LoVo (cell line): ENCODE measurements at places on chromosomes 7 and 10.

GRCh38 chr10:62652114-62652513 is 152.4 kb upstream of the ADO start:
- DNase-seq = no peak

DNA sequence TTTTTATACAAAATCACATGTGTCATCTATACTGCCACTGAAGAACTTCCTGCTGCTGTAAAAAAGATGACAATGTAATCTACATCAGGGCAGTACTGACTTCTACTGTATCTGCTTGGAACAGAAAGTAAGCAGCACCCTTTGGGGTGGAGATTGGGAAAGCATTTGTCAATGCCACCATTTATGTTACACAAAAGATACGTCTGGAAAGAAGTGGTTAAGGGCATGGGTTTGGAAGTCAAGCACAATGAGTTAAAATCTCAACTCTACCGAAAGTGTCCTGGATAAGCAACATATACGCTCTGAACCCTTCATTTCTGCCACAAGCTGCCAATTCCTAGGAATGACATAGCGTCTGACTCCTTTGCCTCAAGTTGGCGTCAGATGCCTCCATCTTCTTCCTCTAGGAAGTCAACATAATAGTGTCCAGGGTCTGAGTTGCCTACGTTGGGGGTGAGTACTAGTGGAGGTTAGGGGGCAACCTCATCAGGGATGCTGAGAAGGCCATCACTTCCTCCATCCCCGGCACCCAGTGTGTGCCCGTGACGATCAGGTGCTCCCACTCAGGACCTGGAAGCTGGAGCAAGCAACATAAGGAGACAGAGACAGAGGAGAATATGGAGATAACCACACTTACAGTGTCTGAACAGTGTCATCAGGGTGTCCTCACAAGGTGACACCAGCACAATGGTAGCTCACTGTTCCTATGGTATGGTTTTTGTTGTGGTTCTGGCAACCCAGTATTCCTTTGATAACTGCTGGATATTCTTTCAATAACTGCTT is 58.3 kb downstream of the SGMS1 start:
- DNase-seq = no peak

DNA sequence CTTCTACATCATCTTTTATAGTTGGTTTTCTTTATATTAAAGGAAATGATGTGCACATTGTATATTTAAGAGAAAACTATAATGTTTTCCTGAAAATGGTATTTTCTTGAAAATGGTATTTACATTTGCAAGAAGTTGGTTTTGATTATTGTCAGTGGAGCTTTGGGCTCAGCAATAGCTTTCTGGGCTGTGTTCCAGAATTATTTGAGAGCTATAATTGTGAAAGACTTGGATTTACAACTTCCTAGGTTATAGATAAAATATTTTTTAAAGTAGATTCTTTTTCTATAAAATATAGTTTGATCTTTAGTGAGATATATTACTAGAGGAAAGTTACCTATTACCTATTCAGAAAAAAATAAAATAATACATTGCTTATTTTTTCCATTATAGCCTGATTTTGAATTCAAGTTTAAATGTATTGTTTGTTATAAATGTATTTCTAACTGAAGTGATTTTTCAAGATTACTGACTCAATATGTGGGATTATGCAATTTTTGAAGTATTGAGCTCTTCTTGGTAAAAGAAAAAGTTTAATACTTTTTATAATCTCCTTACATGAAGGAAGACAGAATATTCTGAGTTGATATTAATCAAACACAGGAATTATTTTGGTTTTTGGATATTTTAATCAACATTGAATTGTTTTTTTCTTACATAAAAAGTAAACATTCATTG is 20.2 kb downstream of the GNAI1 start:
- no peak for DNase-seq

- no peak for DNase-seq
These were observed 249.8 kb upstream of the LYZL1 start for GRCh38 chr10:29039091-29039490.

DNA sequence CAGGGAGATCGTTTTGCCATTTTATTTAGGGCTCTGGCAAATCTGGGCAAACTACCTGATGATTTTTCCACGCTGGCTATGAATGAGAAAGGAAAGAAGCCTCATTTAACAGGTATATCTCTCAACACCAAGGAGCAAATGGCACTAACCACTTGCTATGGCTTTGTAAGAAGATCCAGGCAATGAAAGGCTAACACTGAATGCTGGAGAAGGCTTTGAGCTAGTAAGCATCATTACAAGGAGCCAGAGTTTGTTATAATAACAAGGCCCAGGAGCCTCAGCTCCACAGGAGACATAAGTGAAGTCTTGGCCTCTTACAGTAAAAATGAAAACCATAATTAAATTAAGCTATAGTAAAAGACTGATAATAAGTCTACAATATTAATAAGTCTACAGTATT is 123.1 kb downstream of the CNOT4 start:
- no peak for DNase-seq

DNA sequence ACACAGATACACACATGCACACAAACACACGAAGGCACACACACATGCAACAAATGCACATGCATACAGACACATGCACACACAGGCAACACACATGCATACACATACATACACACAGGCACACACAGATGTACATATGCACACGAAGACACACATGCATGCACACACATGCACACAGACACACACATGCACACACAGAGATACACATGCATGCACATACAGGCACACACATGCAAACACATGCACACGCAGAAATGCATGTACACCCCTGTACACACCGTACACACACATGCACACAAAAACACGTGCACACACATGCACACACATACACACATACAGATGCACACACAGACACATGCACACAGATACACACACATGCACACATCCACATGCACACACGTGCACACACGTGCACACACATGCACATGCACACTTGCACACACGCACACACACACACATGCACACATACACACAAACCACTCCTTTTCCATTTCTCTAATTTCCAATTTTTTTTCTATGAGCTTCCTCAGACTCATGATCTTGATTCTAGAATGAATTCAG is 63.3 kb upstream of the CCZ1B start:
- no peak for DNase-seq

GRCh38 chr10:76041551-76041950 is 610.1 kb downstream of the LRMDA start:
- no peak for DNase-seq

GRCh38 chr10:1396297-1396635 is 340.1 kb downstream of the WDR37 start:
- DNase-seq = no peak

DNA sequence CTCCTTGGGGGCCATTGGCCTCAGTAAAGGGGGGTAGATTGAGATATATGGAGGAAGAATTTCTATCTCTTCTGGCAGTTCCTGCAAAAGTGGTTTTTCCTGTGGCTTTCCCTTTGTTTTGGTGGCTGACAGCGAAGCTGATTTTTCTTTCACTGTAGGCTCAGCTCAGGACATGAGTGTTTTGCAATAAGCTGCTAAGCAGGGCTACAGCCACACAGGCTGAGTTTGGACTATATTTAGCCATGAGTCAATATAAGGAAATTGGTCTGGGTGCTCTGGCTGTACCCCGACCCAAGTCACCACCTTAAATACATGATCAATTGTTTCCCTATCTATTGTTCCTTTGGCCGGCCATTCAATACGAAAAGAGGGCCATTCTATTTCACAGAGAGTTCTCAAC is 212.7 kb upstream of the KCND2 start:
- no peak for DNase-seq

DNA sequence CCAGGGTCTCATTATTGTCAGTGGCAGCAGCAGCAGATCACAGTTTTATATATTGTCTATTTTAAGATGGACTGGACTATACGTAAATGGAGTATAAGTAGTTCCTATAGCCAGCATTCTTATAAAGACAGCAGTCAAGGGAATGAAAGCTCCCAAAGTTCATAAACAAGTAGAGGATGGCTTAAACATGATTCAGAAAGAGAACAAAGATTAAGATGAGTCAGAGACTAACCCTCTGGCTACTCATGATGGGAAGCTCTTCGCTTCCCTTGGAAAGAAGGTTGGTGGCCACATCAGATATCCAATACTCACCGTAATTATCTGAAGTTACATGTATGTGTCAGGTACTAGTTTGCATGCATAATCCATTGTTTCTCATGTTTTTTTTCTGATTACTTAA is 277.0 kb downstream of the INHBA start:
- DNase-seq = no peak

DNA sequence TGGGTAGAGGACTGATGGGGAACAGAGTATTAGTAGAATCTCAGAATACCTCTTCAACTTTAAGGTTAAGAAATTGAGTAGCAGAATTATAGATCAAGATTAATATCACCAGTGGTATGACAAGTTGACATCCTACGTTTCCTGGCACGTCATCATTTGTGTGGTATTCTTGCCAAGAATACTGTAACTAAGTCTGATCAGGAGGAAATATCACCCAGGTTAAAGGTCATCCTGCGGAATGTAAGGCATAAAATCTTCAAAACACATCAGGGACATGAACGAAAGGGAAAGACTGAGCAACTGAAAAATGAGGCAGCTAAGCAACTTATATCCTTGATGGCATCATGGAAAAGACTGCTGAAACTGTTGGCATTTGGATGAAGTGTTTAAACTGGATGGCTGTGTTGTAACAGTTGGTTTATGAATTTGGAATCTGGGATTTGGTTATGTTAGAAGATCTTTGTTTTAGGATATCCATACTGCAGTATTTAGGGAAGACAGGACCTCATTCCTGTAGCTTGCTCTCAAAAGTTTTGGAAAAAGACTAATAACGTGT is 86.1 kb downstream of the TRIM24 start:
- DNase-seq = no peak

DNA sequence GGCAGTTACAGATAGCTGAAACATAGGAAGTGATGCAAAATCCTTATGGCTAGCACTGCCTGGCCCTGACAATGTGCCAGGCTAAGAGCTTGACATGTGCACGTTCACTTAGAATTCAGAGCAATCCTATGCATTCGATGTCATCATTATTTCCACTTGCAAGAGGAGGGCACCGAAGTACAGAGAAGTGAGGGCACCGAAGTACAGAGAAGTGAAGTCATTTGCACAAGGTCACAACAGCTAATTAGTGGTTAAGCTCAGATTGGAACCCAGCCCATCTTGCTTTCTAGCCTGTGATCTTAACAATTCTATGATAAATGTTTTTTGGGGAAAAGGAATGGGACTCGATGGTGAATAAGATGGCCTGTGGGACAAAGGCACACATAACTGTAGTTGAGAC is 73.4 kb downstream of the ARHGAP22 start:
- no peak for DNase-seq

- no peak for DNase-seq
These were observed 2.6 kb upstream of the RASSF4 start for GRCh38 chr10:44956717-44957706.

DNA sequence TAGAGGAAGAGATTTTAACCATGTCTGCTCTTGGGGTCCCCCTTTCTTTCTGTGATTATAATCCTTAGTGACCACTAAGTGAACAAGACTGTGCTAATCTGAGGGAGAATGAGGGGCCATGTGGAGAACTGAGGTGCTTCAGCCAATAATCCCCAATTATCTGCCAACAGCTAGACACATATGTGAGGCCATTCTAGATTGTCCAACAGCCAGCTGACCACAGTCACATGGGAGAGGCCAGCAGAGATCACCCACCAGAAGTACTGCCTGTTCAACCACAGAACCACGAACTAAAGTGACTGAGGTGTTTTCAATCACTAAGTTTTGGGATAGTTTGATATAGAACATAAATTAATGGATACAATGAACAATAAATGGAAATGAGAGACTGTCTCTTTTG is 74.3 kb downstream of the SEMA3E start:
- DNase-seq = no peak

- no peak for DNase-seq
These were observed 38.9 kb downstream of the ADAP1 start for GRCh38 chr7:915291-916218.

GRCh38 chr10:63763744-63764143 is 242.5 kb downstream of the REEP3 start:
- peak; percentile 17 for DNase-seq

- no peak for DNase-seq
These were observed 102.5 kb downstream of the SND1 start for GRCh38 chr7:127754457-127754856.

- DNase-seq = no peak
These were observed 141.1 kb downstream of the CDK14 start for GRCh38 chr7:90736968-90737939.

- no peak for DNase-seq
These were observed 68.0 kb downstream of the TRIL start for GRCh38 chr7:28890137-28890536.

GRCh38 chr7:45015313-45015712 is 15.3 kb downstream of the CCM2 start:
- no peak for DNase-seq

GRCh38 chr7:108234971-108235450 is 104.8 kb upstream of the LAMB4 start:
- no peak for DNase-seq

DNA sequence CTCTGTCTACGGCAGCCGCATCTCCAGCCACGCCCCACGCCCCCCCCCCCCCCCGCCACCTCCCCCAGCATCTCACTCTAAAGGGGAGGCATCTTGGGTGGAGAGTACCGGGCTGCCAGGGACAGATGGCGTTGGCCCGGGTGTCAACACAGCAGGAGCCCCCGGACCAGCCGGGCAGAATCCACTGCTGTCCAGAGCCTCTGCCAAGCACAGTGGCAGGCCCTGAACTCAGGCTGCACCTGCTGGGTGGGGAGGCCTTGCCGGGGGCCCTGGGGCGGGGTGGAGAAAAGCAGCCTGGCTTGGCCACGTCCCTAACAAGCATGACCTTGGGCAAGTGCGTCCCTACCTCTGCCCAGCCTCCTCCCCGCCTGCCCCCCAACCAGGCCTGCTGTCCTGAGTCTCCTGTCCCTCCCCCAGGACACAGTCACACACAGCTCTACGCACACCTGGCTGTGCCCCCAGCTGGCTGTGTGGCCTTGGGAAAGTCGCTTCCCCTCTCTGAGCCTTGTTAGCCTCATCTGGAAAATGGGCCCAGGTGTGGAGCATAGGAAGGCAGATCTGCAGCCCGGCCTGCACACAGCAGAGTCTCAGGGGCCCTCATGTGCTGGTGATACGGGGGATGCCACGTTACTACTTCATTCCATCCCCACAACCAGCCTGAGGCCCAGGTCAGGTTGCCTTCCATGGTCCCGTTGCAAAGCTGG is 45.2 kb downstream of the MICALL2 start:
- no peak for DNase-seq

GRCh38 chr10:21099291-21100062 is 202.4 kb upstream of the NEBL start:
- no peak for DNase-seq

- peak; percentile 71 for DNase-seq
These were observed 348.2 kb upstream of the C7orf33 start for GRCh38 chr7:148242294-148242821.

GRCh38 chr10:86972613-86973380 is 4.5 kb downstream of the ADIRF start:
- no peak for DNase-seq

DNA sequence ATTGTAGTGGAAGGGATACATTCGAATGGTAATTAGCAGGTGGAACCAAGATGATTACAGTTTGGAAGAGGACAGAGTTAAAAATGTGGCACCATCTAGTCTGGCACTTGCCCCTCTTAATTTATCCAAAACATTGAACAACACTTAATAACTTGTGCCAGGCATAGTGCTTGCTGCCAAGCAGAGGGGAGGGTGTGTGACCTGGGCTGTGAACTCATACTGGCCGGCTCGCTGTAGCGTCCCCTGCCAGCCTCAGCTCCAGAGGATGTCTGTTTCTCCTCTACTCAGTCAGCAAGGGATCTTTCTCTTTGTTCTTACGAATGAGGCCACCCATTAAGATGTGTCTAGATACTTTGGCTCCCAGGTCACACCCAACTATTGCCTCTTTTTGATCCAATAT is 179.4 kb upstream of the INHBA start:
- no peak for DNase-seq

- no peak for DNase-seq
These were observed 28.7 kb upstream of the UTF1 start for GRCh38 chr10:133201151-133201947.
